ENCODE measurements at places on chromosomes 7 and 10.

DNA sequence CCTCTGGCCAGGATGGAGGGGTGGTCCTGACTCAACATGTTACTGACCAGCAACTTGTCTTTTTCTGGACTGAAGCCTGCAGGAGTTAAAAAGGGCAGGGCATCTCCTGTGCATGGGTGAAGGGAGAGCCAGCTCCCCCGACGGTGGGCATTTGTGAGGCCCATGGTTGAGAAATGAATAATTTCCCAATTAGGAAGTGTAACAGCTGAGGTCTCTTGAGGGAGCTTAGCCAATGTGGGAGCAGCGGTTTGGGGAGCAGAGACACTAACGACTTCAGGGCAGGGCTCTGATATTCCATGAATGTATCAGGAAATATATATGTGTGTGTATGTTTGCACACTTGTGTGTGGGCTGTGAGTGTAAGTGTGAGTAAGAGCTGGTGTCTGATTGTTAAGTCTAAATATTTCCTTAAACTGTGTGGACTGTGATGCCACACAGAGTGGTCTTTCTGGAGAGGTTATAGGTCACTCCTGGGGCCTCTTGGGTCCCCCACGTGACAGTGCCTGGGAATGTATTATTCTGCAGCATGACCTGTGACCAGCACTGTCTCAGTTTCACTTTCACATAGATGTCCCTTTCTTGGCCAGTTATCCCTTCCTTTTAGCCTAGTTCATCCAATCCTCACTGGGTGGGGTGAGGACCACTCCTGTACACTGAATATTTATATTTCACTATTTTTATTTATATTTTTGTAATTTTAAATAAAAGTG is 6.0 kb downstream of the PLAU start:
- DNase-seq = peak; percentile 46

- no peak for DNase-seq
Measured at GRCh38 chr7:94417901-94418300, 23.2 kb downstream of the COL1A2 start.

DNA sequence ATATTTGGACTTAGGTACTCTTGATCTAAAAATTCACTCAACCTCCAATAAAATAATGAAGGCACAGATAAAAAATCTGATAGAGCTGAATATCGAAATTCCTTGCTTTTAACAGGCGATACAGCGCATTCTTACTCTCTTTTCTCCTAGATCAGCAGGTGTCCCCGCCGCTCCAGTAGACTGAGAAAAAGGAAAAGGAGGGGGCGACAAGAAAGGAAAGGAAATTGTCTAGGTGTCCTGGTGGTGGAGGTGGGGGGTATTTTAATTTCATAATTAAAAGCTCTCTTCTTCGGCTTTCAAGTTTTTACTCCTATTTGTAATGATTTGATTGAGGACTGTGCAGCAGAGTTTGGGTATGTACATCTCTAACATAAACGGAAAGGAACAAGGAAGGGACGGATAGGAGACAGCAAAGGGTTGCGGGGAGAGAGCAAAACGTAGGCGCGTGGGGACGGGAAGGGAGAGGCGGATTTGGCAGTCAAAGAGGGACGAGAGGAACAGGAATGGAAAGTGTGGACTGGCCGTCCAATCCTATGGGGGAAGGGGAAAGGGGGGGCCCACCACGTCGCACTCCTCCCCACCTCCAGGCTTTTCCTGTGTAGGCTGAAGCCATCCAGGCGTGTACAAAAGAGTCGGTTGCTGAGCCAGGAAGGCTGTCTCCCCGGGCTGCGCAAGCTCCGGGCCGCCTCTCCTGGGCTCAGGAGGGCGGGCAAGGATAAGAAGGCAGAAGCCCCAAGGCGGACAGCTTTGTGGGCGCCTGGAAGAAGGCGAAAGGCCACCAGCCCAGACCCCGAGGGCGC is 875 bp upstream of the HECTD2 start:
- peak; percentile 61 for DNase-seq

- DNase-seq = no peak
Measured at GRCh38 chr10:103706047-103706446, 149.3 kb downstream of the SH3PXD2A start.

DNA sequence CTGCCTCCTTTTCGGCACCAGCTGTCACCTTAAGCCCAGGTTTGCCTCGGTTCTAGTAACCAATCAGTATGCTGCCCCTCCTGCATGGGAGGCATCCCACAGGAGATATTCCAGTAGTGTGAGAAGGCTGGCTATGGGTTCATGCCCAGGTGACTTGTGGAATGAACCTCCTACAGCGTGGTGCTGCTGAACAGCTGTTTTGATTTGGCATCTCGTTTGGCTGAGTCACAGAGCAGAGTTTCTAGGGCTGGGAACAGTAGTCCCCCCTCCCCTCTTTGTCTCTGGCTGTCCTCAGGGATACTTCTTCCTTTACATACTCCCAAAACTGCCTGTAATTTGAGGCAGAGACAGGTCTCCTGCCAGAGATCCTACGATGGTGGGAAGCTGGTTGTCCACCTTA is 16.1 kb downstream of the R3HCC1L start:
- no peak for DNase-seq

GRCh38 chr7:47535704-47536628 is 45.9 kb downstream of the TNS3 start:
- DNase-seq = no peak

- no peak for DNase-seq
Measured at GRCh38 chr10:73018632-73019031, 64.0 kb upstream of the PLA2G12B start.

- DNase-seq = no peak
Measured at GRCh38 chr7:27922907-27923641, 183.1 kb downstream of the TAX1BP1 start.

DNA sequence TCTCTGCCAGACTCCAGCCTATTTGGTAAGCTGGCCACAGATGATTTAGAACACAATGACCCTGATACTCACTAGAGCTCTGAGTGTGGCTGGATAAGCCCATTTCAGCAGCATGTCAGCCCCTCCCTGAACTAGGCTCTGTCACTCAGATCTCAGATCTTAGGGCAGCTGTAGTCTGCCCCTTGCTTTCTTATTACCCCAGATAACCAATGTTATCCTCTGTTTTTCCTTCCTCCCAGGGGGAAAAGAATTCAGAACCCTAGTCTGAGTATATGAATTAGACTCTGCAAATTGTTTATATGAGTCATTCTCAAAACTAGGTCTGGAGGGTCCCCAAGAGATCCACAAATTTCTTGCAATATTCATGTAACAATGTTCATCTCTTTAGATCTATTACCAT is 286.2 kb downstream of the KCNMA1 start:
- DNase-seq = no peak

DNA sequence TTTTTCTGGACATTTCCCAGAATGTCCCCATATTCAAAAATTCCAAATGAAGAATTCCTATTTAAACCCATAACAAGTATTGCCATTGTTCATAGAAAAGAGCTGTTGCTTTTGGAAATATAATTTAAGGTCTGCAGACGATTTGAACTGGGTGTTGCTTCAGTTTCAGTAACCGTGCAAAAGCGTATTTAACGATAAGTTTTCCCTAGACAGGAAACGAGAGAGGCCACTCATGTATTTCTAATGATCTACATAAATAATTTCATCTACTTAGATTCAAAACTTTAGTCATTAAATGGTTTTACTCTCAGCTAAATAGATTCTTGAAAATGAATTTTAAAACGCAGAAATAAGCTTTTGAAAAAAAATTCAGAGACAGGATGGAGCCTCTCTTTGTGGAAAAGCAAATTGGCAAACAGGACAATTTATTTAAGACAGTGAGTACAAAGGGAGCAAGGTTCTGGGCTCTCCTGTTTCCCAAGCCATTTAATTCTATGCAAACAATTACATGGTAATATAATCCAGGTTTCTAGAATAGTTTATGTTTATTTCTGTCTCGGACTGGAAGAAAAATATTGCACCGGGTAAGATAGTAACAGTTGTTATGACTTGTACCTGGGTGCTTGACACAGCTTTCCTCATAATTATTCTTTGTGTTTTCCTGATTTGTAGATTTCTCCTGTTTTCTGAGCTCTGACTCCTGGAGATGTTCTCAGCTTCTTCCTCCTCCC is 263.0 kb downstream of the BAMBI start:
- no peak for DNase-seq

DNA sequence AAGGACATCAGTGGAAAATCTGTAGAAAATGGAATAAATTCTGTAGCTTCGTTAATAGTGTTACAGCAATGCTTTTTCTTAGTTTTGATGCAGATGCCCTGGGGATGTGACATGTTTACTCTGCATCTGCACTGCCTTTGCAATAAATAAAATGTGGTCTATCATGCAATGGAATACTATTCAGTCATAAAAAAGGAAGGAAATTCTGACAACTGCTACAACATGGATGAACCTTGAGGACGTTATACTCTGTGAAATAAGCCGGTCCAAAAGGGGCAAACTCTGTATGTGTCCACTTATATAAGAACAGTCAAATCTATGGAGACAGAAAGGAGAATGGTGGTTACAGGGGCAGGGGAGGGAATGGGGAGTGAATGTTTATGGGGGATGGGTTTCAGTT is 13.5 kb downstream of the GRIFIN start:
- no peak for DNase-seq

DNA sequence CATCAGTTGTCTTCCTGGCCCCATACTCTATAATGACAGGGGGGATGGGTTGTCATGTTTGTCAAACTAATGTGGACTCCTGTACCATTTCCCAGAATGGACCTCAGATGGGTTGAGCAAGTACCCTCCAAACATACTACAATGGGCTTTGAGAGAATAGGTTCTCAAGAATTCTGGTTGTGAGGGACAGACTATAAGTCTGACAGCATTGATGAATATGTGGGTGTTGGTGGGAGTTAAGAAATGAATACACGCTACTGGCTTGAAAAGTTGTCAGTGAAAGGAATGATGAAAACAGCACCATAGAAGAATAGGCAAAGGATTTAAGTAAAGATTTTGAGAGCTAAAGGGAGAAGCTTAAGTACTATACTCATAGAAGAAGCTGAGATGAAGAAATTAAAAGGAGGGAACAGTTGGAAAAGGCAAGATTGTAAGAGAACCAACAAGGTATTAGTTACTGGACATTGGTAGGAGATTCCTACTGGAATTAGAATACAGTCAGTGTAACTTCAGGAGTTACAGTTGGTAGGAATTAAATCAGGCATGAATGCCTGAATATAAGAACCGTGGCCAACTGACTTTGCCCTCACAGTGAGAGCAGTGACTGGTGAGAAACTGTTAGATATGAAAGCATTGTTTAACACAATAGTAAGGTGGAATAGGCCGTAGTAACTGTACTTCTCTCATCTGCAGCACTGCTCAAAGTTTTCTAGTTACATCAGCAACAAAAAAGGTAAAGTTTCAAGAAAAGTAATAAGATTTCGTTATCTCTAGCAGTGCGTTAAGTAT is 86.3 kb downstream of the LCOR start:
- DNase-seq = no peak

- peak; percentile 27 for DNase-seq
Measured at GRCh38 chr10:5812283-5813090, 747 bp downstream of the GDI2 start.

DNA sequence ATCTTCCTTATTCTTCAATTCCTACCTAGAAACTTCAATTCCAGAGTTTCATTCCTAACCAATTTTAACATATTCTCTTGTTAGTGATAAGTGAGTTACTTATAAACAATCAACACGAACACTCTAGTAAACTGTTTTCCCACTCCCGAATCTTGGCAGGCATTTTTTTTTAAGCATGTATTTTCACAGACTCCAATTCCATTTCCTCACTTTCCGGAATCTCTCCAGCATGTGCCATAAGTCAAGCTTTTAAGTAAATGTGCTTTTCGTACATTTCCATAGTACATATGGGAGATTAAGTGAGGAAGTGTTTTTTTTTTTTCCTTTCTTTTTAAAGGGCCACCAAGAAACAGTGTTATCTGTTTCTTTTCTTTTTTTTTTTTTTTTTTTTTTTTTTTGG is 89.1 kb downstream of the FGFR2 start:
- DNase-seq = no peak

GRCh38 chr7:126698909-126699308 is 553.8 kb downstream of the GRM8 start:
- no peak for DNase-seq

GRCh38 chr7:76296743-76297740 is 5.4 kb upstream of the HSPB1 start:
- peak; percentile 100 for DNase-seq

GRCh38 chr10:46285300-46285699 is 1.5 kb upstream of the ANTXRL start:
- DNase-seq = no peak

DNA sequence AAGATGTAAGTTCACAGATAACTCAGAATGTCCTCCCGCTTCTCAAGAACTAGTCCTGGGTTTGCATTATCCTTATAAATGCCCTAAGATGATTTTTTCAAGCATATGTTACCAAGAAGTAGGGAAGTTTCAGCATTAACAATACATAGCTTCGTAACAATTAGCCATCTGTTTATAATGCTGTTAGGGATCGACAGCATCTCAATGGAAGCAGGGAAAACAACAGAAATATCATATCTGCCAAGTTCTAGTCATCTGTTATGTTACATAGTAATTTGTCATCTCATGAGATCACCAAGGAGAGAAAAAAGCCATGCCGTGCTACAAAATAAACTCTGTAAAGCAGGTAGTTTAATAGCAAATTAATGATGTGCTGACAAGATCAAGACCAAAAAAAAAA is 731.5 kb upstream of the C7orf33 start:
- no peak for DNase-seq

DNA sequence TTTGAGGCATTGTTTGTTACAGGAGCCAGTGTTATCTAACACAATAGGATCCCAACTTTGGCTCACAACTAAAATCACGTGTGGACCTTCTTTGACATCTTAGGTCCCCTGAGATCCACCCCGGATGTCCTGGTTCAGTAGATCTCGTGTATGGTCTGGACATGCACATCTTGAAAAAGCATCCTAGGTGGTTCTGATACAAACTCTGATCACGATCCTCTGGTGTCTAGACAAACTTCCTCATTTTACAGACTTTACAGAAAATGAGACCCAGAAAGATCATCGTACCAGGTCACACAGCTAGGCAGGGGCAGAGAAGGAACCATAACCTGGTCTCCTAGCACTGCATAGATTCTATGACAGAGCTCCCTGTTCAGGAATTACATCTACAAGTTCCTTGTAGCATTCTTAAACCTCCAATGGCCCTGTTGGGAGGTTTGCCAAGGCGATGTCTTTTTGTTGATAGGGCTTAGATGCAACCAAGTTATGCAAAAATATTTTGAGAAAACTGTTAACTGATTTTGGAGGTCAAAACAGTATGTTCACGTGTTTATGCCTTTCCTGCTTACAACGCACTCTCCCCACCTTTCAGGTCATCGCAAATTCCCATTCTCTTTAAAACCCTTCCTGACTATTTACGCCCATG is 30.8 kb upstream of the CHST15 start:
- no peak for DNase-seq

DNA sequence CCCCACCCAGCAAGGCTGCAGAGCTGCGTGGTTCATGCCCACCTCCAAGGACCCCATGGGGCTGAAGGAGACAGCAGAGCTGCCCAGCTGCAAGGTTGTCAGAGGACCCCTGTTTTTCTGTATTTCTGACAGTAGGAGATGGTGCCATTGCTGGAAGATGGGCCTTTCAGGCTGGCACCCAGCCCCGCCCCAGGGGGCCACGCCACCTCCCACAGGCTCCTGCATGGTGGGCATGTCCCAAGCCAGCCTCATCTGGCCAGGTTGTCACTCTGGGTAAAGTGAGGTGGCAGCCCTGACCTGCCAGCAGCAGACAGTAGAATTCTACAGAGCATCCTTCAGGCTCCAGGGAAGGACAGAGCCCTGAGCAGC is 75.5 kb upstream of the RET start:
- DNase-seq = no peak

- DNase-seq = no peak
Measured at GRCh38 chr7:100371561-100372171, 1.6 kb upstream of the PILRA start.

- DNase-seq = no peak
Measured at GRCh38 chr10:132028706-132029105, 37.0 kb upstream of the JAKMIP3 start.
